Fibroblast of gingiva (primary cell): ENCODE measurements at places on chromosomes 7 and 10.

DNA sequence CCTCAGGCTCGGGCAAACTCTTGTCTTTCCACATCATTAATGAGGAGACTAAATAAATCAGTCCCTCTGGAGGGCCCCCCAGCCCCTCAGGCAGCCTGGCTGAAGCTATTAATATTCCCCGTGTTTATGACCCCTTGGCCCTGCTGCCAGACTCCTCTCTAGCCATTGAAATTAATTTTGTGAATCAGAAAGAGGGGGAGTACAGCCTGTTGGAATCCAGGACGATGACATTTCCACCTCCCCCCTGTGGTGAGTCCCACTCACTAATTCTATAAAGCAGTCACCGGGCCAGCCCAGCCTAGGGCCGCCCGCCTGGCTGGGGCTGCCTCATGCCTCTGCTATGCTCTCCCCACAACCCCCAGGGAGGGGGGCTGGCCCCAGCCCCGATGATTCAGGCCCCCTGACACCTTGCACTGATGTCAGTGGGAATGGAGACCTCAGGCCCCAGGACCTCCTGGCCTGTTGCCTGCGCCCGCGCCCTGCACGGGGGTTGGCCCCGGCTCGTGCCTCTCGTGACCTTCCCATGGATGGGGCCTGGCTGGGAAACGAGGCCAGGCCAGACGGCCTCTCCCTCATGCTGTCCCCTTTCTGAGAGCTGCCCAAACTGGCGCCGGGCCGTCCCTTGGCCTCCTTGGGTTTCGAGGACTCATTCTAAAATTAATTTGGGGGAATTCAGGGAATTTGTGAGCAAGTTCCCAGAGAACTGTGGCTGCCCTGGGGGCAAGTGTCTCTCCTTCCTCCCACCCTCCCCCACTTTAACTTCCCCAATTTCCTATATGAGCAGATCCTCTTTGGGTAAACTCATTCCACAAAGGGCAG, 34.0 kb downstream of the TMEM270 start:
- peak; percentile 95 for DNase-seq

- no peak for DNase-seq
These were observed 14.7 kb downstream of the CHST15 start for GRCh38 chr10:124078714-124079113.

DNA sequence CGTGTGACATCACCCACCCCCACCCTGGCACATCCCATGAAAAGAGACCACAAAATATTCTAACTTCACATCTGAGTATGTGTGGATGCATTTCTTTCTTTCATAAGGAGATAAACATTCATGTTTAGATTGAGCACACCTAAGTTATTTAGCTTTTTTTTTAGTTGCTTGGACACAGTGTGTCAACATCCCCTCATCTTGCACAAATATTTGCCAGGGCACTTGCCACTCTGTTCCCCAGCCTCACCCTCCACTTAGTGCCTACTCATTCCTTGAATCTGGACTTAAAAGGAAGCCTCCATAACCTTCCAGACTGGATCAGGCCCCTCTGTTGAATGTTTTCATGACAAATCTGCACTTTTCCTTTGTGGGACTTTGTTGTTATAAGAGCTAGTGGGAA, 338.9 kb upstream of the IGFBP3 start:
- DNase-seq: no peak

DNA sequence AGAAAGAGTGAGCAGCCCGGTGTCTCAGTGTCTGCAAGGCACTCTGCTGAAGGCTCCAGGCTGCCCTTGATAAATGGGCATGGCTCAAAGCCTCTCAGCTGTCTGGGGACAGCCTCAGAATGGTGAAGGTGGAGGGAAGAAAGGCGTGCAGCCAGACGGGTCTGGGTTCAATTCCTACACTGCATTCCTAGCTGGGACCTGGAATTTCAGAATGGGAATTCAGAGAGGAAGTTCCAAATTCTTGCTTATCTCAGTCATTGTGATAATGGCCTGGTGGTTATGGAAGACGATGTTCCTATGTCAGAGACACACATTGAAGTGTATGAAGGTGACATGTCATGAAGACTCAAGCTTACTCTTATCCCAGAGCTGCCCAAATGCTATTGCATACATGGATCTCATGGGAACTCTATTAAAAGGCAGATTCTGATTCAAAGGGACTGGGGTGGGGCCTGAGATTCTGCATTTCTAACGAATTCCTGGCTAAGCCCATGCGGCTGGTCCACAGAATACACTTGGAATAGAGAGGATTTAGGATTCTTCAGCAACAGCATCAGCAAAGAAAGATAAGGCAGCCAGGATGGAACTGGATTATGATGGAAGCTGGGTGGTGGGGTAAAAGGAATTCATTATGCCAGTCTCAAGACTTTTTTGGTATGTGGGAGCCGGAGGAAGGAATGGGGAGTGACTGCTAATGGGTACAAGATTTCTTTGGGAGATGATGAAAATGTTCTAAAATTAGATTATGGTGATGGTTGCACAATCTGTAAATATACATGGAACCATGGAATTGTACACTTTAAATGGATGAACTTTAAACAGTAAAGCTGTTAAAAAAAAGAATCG, 82.6 kb upstream of the ZMIZ1 start:
- peak; percentile 64 for DNase-seq
